ENCODE measurements at places on chromosomes 1 and 21.

DNA sequence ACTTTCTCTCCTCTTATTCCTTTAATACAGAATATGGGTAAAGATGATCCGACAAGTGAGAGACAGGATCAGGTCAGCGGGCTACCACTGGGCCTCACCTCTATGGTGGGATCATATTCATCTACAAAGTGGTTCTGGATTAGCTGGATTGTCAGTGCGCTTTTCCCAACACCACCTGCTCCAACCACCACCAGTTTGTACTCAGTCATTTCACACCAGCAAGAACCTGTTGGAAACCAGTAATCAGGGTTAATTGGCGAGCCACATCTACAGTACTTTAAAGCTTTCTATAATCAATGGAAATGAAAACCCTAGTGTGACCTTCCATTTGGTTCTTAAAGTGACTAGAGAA, 643 bp downstream of the NRAS start:
- DNase-seq = no peak

DNA sequence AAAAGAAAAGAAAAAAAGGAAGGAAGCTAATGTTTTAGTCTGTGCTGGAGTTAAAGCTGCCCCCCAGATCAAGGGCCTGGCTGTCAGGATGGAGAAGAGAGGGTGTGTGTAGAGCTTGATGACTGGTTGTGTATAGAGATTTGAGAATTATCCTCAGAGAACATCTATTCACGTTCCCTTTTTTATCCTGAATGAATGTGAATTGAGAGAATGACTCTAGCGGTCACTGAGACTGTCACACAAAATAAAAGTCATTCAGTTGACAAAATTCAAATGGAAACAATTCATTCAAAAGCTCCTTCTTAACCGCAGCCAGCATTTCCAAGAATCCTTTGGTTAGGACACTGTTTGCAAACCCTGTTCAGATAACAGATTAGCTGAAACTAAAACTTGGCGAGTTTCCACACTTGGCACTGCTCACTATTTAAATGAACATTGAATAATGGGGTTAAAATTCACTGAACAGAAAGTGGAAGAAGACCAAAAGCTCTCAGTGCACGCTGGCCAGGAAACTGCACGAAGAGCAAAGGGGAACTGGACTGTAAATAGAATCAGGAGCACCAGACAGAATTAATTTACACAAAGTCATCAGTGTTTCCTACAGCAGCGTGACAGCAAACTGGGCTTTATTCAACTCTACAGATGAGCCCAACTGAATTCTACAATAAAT, 13.6 kb upstream of the FAM89A start:
- DNase-seq = peak; percentile 33

- DNase-seq = no peak
These were observed 158.2 kb downstream of the TGFBR3 start for GRCh38 chr1:91727763-91728162.

DNA sequence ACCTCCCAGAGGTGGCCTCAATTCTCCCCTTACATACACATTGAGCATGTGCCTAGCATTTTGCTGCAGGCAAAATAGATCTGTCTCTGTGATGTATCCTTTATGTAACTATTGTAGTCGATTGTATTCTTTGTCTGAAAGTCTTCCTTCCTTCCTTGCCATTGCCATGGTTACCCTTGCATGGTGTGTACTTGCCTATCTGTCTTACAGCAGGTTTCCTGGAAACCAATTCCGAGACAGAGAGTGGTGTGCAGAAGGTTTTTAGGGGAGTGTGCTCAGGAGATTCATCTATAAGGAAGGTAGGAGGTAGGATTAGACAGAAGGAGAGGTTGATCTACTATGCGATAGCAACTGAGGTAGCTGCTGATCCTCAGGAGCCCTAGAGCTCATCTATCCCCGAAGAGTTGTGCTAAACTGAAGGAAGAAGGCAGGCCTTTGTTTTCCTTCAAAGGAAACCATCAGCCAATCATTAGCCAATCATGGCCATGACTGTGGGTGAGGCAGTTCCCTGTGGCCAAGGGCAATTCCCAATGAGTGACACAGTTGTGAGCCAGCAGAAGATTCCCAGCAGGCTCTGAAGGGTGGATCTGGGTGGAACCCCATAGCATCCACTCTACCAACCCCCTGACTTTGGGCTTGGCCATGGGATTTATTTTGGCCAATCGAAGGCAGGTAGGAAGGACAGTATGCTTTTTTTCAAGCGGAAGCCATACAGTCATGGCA, 15.0 kb downstream of the CITED4 start:
- no peak for DNase-seq

DNA sequence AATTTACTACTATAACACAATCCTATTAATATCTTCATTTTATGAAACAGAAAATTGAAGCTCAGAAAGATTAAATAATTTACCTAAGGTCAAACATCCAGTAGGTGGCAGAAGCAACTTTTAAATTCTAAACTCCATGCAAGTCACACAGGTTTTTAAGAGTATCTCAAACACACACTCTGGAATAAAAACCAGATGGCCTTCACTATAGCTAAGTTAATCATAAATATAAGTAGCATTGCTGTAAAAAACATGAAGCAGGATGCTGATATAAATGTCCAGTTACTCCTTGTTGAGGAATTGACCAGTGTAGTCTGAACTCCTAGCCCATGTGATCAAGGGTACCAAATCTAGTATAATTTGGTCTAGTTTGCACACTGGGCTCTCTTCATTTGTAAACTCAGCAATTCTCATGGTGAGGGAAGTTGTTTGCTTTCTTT, 9.4 kb upstream of the FMO3 start:
- no peak for DNase-seq

DNA sequence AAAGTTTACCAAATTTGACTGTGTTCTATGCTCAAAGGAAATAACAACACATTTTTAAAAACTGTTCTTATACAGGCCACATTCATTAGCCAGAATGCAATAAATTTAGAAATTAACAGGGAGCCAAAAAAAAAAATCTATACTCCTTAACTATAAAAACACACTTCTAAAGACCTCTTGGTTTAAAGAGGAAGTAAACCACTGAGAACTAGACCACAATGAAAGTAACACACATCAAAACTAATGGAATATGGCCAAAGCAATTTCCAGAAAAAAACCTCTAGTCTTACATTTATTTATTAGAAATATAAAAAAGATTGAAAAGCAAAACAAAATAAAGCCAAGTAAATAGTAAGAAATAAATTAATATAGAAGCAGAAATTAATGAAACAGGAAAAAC, 48.9 kb upstream of the GADD45A start:
- DNase-seq = no peak

DNA sequence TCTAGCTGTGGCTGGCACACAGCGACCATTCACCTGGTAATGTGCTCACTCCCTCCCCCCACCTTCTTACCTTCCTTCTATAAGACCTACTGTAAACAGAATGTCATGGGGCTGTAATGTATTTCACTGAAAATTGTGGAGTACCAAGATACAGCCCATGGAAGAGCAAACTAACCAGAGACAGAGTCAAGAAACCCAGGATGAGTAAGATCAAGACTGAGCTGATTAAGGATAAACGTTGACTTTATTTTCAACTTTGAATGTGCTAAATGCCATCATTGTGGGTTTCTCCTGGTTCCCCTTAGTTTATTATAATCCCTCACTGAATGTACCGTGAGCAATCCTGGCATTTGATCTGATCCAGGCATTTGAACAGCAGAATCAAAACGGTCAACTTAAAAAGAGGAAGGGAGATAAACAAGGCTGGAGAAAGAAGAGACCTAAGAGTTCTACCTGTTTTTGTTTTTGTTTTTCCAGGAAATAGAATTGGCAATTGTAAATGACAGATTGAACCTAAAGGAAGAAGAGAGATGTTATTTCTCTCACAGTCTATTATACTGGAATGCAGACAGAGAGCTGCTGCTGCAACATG, 16.1 kb upstream of the ATP1B1 start:
- DNase-seq = no peak

- DNase-seq = no peak
These were observed 57.2 kb downstream of the NPHP4 start for GRCh38 chr1:5935026-5935425.

GRCh38 chr1:178644308-178645120, 80.5 kb upstream of the RALGPS2 start:
- DNase-seq = no peak

- no peak for DNase-seq
These were observed 44.6 kb downstream of the NIBAN1 start for GRCh38 chr1:184929711-184930202.

- no peak for DNase-seq
These were observed 275.2 kb upstream of the C1orf105 start for GRCh38 chr1:172145231-172145651.

DNA sequence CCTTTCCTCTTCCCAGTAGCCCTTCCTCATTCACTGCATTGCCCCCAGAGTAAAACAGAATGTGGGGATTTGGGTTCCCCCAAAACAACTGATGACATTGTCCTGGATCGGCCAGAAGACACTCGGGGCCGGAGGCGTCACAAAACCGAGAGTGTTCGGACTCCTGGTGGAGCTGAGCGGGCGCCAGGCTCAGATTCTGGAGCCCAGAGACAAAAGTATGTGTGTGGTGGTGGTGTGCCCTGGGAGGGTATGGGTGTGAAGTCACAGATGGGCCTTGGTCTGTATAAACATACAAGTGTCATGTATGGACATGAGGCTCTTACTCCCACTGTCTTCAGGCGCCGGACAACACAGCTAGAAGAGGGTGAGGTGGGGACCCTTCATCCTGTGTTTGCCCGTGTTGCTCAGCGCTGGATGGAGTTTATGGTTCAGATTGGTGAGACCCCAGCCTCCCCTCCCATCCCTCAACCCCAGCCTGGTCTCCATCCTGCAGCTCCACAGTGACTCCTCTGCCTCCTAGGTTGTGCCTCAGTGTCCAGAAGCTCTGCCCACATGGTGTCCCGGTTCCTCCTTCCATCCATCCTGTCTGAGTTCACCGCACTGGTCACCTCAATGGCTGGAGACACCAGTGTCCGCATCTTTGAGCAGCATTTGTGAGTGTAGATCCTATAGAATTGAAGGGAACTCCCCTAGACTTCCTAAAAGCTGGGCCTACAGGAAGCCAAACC, 12.4 kb downstream of the HYI start:
- no peak for DNase-seq

GRCh38 chr1:118825619-118826018, 162.5 kb downstream of the TBX15 start:
- no peak for DNase-seq

DNA sequence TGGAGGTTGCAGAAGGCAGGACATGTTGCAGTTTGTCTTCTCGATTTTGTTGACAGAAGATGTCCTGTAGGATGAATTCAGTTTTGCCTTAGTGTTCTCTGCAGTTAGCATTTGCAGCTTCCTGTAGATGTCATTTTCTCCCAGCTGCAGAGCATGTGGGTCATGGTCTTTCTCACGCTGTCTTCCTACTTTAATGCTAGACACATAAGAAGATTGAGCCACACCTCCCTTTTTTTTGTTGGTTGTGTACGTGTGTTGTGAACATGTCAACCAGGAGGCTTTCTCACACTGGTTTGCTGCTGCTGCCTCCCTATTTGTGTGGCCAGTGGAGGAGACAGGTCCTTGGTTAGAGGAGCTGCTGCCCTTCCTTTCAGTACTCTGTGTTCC, 110.7 kb downstream of the VPS13D start:
- DNase-seq = no peak

DNA sequence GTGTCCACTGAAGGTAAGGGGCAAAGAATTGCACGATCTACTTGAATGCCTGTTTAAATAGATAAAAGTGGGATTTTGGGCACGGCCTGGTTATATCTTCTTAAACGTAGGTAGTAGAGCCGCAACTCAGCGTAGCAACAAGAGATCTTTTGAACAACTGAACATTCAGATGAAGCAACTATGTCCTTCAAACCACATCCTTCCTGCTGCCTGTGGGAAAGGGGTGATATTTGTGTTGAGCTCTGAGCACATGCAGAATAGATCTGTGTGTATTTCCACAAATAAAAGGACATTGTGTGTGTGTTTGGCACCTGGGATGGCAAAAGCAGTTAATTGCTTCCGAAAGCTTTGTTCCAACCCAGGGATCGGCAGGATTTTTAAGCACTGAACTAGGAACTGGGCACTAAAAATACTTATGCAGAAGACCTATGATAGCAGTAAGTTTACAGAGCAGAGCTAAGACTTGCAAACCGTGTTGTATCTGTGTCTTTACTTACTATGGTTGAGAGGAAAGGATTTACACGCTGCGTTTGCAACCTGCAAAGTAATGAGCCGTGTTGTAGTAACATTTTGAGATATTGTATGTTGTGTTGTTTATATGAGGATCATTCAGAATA, 333.4 kb downstream of the CHRM3 start:
- DNase-seq = no peak

- no peak for DNase-seq
These were observed 15.1 kb upstream of the KCNA3 start for GRCh38 chr1:110689868-110690267.

DNA sequence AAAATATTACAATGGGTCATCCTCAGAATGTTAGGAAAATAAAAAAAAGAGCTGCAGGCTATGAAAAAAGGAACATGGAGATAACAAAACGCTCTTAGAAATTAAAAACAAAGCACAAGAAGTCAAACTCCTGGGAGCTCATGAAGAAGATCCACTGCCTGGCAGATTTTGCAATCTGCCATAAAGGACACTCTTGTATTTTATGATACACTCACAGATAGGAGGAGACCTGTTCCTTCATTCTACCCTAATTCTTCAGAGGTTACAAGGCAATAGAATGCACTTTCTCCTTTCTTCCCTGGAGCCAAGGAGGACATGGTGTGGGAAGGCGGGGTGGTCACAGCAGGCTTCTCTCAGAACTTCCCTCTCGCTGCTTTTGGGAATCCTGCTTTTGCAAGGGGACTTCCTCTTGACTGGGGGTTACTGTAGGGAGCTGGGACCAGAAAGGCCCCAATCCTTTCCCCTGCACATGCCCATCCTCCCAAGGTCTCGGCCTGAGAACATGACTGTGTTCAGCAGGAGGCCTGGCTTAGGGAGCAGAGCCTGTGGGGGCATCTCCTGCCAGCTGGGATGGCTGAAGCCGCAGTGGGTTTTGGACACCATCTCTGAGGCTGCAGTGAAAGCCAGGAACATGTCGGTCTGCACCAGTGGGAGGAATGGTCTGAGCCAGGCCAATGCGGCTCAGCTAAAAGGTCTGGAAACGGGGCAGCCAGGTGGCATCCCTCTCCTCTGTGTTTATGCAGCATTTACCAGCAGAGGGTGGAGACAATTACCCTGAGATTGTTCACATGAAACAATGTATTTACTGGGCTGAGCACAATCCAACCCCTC, 44.8 kb downstream of the GPR161 start:
- DNase-seq = no peak

GRCh38 chr1:115833856-115834255, 7.1 kb downstream of the NHLH2 start:
- DNase-seq = no peak

GRCh38 chr1:192916021-192916420, 107.2 kb downstream of the RGS2 start:
- DNase-seq = no peak

GRCh38 chr1:59367301-59368007, 70.6 kb downstream of the FGGY start:
- DNase-seq = no peak

DNA sequence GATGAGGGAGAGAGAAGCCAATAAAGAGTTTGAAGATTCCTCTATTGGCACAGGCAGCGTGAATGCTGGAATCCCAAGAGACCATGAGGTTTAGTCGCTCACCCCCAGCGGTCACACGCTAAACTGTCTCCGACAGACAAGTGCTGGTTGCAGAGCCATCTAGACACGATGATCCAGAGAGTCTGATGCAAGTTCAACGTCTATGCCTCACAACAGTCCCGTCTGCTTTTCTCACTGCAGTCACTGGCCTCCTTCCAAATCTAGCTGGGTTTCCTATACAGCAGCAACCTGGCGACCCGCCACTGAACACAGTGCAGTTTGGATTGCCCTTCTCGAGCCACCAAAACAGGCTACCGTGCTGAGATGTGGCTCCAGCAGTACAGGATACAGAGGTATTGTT, 98.6 kb upstream of the KRTAP19-8 start:
- no peak for DNase-seq
